Eye (tissue), 1 donor: ENCODE measurements at places on chromosomes 7 and 10.

DNA sequence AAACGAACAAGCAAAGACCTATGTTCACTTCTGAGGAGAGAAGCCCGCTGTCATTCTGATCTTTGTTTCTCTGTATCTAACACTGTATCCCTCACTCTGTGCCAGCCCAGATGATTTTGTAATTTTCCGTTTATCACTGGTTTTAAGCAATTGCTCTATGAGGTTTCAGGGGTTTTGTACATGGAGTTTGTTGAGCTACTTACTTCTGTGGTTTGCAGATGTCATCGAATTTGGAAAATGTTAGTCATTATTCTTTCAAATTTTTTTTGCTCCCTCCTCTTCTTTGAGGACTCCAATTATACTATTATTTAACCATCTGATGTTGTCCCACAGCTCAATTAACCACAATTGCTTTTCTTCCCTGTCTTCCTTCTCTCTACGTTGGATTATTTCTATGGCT is 650.9 kb upstream of the IGFBP3 start:
- DNase-seq, result no peak

DNA sequence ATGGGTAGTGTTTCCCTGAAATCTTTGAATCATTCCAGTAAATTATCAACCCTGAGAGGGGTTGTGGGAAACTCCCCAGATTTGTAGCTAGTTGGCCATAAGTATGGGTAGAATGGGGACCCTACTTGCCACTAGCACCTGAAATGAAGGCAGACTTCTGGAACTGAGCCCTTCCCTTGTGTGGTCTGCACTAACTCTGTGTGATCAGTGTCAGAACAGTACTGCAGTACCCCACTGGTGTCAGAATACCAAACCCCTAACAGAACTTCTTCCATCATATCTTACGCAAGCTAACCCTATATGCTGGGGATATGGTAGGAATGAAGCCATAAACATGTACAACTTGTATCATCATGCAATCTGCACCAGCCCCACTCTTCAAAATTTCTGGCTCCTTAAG is 50.8 kb downstream of the ABI1 start:
- DNase-seq, result no peak

- no peak for DNase-seq
Measured at GRCh38 chr10:23453465-23453864, 14.6 kb downstream of the OTUD1 start.

DNA sequence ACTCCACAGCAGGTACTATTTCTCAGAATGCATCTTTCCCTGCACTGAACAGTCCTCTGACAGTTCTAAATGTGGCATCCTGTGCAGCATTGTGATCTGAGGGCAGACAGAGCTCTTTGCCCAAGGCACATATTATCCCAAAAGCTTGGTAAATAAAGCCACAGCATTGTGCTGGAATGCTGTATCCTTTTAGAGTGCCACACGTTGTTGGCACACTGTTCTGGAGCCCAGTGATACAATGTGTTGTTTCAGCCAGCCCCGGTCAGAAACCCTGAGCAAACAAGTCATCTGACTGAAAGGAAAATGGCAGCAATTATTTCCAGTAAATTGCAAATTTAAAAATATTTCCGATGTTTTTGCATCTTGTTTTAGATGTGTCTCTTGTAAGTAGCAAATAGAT is 45.4 kb downstream of the NAMPT start:
- DNase-seq, result no peak

- DNase-seq, result peak; percentile 46
Measured at GRCh38 chr7:149209518-149210269, 14.3 kb downstream of the ZNF282 start.

DNA sequence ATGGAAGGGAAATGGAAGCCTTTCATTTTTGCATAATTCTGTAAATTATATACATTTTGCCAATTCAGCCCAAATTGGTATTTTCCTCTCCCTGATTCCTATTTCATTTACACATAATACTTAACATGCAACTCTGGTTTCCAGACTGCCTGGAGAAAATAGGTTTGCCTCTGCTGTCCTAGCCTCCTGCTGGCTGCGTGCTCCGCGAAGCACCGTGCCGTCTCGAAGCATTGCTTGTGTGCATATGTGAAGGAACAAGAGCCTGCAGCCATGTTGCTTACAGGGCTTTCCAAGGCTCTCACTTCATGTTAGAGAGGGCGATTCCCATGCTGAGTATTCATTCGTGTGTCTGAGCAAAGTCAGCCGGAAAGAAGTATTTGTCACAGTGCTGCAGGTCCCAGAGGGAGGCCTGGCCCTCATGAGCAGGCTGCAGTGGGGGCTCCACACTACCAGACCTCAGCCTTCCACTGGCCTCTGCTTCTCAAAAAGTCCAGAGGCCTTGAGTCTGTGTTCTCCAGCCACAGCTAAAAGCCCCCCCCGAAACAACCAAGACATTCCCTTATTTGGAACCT is 66.5 kb downstream of the CLRN3 start:
- peak; percentile 51 for DNase-seq

- peak; percentile 94 for DNase-seq
Measured at GRCh38 chr10:13707156-13707881, 120.6 kb downstream of the PRPF18 start.

- DNase-seq, result no peak
Measured at GRCh38 chr7:80775897-80776296, 137.5 kb downstream of the CD36 start.

- no peak for DNase-seq
Measured at GRCh38 chr7:167090-167855, 25.1 kb upstream of the FAM20C start.

DNA sequence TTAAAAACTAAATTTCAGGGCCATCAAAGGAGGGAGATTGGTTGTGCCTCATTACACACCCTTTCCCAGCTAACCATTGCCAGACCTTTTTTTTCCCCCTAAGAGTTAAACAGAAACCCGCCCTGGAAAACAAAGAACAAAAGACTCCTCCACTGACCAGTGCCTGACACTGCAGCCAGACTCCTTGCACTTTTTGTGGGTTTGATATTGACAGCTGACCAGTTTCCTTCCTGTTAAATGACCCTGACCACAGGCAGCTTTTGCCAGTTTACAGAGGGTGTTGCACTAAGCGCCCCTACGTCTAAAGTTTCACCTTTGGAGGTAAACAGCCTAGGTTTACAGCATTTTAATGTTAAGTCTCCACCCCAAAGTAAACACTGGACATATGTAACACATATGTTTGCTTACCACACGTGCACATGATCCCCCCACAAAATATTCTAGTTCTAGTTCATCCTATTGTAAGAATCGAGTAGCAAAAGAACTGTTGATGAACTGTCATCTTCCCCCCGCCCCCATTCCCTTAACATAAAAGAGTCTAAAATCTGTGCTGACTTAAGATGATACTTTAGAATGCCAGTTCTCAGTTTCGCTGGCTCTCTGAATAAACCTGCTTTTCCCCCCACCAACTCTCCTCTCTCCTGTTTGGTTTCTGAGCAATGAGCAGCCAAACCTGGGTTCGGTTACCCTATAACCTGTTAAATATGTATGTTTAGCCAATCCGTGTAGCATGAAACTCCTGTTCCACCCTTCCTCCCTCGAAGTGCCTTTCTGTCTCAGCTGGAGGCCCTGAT is 38.0 kb downstream of the FOXI2 start:
- peak; percentile 11 for DNase-seq

DNA sequence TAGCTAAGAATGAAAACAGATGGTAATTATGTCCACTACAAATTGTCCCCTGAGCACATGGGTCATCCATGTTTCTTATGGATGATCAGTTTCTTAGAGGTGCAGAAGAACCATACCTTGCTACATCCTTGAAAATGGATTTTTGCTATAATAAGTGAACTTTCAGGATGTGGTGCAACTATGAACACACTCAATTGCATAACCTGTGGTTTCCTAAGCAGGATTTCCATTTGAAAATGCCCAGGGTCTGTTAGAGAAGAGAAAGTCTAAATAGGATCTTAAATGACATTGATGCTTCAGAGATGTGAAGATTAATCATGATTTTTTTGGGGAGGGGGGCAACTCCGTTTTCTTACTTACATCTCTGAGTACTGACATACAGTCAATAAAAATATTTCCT is 39.6 kb upstream of the CACNB2 start:
- DNase-seq, result no peak

DNA sequence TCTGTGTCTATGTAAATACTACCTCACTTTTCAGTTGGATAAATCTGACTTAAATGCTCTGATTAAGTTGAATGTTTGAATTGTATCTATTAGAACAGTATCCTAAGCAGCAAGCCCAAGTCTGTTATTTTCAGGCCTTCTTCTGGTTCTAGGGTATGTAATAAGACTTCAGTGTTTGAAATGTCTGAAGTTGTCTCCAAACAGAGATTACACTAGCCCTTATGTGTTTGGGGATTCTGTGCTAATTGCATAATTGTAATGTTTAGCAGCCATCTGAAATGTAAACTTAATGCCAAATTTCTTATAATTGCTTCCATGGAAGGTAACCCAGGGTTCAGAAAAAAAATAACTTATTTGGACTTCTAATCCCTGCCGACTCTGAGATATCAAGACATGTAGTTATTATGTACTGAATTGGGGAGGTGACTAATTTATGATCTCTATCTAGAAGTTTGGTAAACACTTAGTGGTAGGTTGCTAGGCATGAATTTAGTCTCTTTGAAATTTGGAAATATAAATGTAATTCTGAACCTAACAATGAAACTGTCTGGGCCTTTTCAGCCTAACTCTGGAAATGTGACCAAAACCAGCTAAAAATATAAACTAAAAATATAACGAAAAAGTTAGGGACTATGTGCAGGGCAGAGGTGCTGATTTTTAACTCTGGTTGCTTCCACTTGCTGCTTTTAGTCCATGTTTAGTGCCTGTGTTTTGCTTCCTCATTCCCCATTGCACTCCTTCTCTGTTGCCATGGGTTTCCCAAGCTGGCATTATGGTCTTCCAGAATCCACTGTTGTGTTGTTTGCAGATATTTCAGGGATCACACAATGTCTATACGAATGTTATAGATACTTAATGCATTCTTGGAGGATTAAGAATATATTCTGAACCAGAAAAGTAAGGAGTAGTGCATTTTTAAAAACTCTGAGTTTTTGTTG is 54.8 kb downstream of the MCU start:
- DNase-seq, result no peak

DNA sequence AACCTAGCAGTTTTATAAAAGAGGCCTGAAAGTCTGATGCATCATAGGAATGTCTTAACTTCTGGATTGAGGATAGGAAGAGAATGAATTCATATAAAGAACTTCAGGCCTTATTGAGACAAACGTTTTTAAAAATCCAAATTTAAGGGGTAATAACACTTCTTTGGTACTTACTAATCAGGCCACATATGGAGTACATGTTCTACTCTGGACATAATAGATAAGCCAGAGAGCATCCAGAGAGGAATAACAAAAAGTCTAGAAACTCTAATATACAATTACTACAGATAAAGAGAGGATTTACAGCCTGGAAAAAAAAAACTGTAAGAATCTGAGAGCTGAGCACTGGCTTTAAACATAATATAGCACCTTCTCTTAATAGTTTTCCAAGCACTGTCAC is 2.9 kb downstream of the MTPAP start:
- no peak for DNase-seq

GRCh38 chr7:104286839-104287238 is 41.6 kb upstream of the LHFPL3 start:
- peak; percentile 7 for DNase-seq

DNA sequence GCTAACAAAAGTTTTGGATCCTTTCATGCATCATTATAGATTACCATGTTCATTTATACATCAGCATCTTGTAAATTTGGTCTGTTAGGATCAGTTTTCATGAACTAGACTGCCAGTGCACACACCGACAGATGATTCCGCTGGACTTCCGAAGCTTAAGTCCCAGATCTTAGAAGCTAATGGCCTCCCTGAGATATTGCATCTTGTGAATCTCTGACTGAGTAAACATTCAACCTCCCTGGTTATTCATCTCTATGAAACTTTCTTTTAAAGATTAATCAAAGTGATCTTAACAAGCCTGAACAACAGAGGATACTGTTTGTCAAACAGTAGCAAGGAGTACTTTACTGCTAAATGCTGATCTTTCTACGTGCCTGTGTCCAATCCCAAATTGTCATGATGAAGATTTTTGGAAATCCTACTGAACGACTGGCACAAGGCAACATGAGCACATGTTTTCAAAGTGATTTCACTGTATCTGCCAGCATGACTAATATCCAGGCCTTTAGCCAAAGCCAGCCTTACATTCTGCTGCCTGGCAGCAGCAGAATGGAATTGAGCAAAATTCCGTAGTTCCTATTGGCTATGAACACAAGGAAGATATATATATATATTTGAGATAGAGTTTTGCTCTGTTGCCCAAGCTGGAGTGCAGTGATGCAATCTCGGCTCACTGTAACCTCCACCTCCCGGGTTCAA is 91.3 kb upstream of the ANK3 start:
- DNase-seq, result no peak

GRCh38 chr7:371779-372545 is 82.0 kb downstream of the FOXL3 start:
- no peak for DNase-seq

GRCh38 chr10:89852872-89853271 is 151.5 kb downstream of the KIF20B start:
- DNase-seq, result no peak

DNA sequence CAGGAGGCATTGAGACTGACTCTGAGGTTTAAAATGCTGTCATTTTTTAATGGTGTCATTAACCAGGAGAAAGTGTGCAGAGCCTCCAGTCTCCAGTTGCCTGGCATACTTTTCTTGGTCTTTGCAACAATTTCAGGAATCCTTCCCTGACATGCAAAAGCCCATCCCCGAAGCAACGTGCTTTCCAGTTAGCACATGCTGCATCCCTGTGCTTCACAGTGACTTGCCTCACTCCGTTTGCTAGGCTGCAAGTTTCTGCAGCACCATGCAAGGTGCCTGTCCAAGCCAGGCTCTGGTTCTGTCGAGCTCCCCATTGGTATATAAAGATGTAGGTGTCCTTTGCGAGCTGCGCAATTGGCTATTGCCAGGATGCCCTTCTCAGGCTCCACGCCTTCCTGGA is 135.0 kb downstream of the GALNT17 start:
- DNase-seq, result no peak

- no peak for DNase-seq
Measured at GRCh38 chr7:2243458-2243857, 1.4 kb downstream of the NUDT1 start.

DNA sequence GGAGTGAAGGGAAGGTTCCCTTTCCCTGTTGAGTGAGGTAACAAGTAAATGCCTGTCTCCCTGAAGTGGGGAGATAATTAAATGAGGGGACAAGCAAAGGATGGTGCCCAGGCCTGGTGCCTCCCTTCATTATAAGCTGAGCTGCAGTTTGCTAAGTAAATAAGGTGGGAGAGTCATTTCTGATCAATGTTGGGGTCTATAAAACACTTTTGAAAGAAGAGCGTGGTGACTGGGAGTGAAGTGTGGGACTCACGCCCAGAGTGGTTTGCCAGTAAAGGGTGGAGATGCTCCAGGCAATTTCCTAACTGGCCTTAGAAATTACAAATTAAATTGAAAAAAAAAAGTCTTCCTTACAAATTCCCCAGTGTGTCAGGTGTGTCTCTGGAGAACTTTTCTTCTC is 9.6 kb upstream of the GPR15LG start:
- DNase-seq, result no peak

- DNase-seq, result no peak
Measured at GRCh38 chr10:89518108-89518507, 17.3 kb downstream of the SLC16A12 start.
